ENCODE measurements at places on chromosomes 4 and X.

- no peak for DNase-seq
These were observed 2.7 kb downstream of the USO1 start for GRCh38 chr4:75727073-75727472.

GRCh38 chr4:43512253-43512652, 619.7 kb downstream of the GRXCR1 start:
- no peak for DNase-seq

DNA sequence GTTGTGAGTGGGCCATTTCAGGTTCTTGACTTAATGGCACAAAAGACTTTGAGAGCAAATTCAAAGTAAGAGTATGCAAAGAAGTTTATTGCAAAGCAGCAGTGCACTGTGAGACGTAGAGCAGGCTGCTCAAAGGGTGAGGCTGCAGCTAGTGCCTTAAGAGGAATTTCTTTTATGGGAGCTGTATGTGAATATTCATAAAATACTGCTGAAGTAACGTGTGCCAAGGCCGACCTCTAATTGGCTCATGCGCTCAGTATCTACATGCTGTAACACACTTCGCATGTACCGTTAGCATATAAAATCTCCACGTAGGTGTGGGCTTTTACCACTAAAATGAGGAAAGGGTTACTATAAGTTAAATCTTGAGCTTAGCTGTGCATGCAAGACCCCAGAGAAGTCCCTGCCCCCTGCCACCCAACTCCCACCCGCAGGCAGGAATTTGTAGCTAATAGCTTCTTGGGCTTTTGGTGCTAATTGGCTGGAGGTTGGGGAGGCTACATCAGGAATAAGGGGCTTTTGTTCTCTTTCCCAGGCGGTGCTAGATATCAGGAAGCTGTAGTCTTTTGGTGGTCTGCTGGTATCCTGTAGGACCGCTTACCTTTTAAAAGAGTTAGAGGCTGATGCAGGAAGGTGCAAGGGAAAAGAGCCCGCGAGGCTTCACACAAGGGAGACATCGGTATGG, 47.6 kb downstream of the FSTL5 start:
- no peak for DNase-seq

- no peak for DNase-seq
These were observed 132.6 kb downstream of the IL15 start for GRCh38 chr4:141768954-141769353.

- DNase-seq = no peak
These were observed 42.1 kb downstream of the NFKB1 start for GRCh38 chr4:102543030-102543928.

DNA sequence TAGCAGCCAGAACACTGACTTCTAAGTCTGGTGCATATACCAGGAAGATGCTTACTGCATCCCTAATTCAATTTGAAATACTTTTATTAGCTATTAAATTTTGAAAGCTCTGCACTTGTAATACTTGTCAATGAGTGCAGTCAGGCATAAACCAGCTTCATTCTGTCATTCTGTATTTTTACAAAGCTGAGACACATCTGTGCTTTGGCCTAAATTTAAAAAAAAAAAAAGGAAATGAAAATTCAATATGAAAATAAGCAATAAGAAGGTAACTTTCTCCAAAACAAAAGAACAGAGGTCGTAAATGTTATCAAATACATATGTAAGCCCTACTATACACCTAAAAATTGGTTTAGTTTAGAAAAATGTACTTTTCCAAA, 7.0 kb downstream of the SMIM14 start:
- no peak for DNase-seq

GRCh38 chrX:55143621-55144020, 54.8 kb downstream of the PAGE2 start:
- no peak for DNase-seq

- DNase-seq = peak; percentile 71
These were observed at the start of gene ZNF275 for GRCh38 chrX:153333821-153334653. ZNF275 (plus strand) TSS chrX:153334153; CDS start chrX:153336680, 2,527 bp downstream.

GRCh38 chr4:92825791-92826190, 522.0 kb downstream of the GRID2 start:
- DNase-seq = no peak

- no peak for DNase-seq
These were observed 514.0 kb upstream of the DIAPH2 start for GRCh38 chrX:96170626-96171025.

DNA sequence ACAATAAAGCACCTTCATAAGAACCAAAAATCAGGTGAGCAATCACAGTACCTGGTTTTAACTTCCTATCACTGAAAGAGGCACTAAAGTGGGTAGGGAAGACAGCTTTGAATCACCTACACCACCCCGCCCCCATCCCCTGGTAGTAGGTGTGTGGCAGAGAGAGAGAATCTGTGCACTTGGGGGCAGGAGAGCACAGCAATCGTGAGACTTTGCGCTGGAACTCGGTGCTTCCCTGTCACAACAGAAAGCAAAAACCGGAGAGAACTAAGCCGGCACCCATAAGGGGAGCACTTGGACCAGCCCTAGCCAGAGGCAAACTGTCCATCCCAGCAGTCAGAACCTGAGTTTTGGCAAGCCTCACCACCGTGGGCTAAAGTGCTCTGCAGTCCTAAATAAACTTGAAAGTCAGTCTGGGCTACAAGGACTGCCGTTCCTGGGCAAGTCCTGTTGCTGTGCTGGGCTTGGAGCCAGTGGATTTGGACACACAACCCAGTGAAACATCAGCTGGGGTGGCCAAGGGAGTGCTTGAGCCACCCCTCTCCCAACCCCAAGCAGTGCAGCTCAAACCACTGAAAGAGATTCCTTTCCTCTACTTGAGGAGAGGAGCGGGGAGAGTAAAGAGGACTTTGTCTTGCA, 32.1 kb downstream of the NDUFB11 start:
- DNase-seq = no peak

DNA sequence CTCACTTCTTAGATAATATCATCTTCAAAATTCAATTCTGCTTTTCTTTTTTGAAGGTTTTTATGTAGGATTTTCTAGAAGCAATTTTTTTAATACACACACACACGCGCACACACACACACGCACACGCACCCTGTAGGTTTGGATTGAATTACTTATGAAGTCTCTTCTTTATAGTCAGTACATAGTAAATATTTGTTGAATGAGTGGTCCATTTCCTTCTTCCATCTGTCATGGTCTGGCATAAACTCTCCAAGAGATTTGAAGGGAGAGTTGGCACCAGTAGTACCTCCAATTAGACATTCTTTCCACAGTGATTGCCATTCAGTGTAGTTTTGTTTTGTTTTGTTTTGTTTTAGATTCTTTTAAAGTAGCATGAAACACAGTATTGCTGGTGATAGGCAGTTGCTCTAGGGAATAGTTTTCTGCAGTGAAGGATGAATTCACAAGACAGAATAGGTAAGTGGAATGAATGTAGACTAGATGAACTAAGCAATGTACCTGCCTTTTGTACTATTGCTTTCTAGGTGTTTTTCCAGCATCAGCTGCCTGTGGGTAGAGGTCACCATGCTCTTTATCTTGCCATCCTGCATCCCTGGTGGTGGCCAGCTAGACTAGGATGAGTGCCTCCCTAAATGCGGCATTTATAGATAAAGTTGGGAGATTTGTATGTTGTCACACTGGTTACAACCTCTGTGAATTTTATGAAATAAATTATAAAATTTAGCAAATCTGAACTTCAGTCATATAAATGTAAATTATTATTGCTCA, 20.5 kb downstream of the PDLIM5 start:
- no peak for DNase-seq

Measured in stimulated activated CD8-positive, alpha-beta memory T cell treated with anti-CD3 and anti-CD28 coated beads, Interleukin-2, amount 100 ng/mL, for 1 hour (primary cell).